ENCODE measurements at places on chromosomes 5 and 9. TPM values are rescaled to one million over a fixed set of nuclear protein-coding genes. Genes with fewer than 3 reads are reported as not detected.

DNA sequence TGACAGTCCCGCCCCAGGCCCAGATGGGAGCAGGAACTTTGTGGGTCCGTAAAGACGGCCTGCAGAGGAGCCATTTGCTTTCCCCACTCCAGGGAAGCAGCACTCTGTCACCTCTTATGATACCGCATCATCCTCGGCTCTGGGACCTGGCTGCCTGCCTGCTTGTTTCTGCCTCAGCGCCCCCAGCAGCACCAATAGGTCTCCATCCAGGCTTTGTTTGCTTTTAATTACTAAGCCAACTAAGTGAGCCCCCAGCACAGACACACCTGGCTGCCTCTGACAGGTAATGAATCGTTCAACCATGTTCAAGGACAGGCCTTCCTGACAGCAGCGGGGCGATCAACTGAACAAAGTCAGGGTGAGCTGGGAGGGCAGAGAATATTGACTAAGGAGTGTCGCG, 141.4 kb downstream of the C5orf15 start:
- H3K4me1 ChIP-seq, result peaks cover 32% of the 10 kb centered on the region
- no peaks in the 10 kb centered on the region for H3K36me3 ChIP-seq
- no peak for DNase-seq
- no peak overlapping the region for H3K27ac ChIP-seq

DNA sequence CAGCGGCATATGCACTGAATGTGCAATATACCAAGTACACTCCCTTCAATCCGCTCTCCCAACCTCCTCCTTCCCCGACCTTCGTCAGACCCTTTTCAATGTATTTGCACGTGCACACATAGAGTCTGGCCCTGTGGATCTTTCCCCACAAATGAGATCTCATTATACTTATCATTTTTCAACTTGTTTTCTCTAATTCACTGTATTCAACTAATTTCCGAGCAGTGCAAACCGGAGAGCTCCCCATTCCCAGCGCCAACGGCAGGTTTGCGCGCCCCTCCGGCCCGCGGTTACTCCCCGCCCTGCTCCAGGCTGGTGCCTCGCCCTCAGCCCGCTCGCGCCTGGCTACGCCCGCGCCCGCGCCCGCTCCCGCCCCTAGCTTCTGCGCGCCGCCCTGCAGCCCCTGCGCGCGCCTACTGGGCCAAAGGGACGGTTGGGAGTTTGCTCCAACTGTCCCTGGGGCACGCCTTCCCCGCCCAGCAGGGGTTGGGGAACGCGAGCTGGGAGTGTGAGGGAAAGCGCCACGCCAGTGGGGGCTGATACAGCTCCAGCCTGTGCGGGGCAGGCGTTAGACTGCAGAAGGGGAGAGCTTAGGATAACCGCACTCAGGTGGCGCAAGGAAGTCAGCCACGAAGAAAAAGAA, 3.3 kb upstream of the CDC20B start:
- no peak for DNase-seq
- no peak overlapping the region for H3K27ac ChIP-seq
- H3K4me3 ChIP-seq, result peak overlapping the region; percentile 10
- peaks cover 34% of the 10 kb centered on the region for H3K4me1 ChIP-seq
- no peaks in the 10 kb centered on the region for H3K36me3 ChIP-seq

- no peak overlapping the region for H3K27ac ChIP-seq
- H3K27me3 ChIP-seq, result no peaks in the 10 kb centered on the region
- no peak overlapping the region for H3K4me3 ChIP-seq
- H3K4me1 ChIP-seq, result no peaks in the 10 kb centered on the region
- no peak for DNase-seq
These were observed 60.5 kb downstream of the NUP214 start for GRCh38 chr9:131185924-131186323.

GRCh38 chr9:96044401-96044800, 168.9 kb downstream of the ERCC6L2 start:
- no peak for DNase-seq
- H3K36me3 ChIP-seq, result no peaks in the 10 kb centered on the region
- H3K4me3 ChIP-seq, result no peak overlapping the region
- H3K4me1 ChIP-seq, result no peaks in the 10 kb centered on the region
- H3K27me3 ChIP-seq, result no peaks in the 10 kb centered on the region

The TMEM174 gene
- not detected for total RNA-seq

The LECT2 gene
- not detected for total RNA-seq
